Hair follicular keratinocyte (primary cell): ENCODE measurements at places on chromosomes 4 and X. TPM values are rescaled to one million over a fixed set of nuclear protein-coding genes. Genes with fewer than 3 reads are reported as not detected.

Gene DGKK
- total RNA-seq: not detected in 2 replicates

Gene CFP
- total RNA-seq: not detected in 2 replicates

Gene DKK2
- not detected in 2 replicates for total RNA-seq

Gene CRLF2
- total RNA-seq: not detected in 2 replicates

Gene ZMAT1
- not detected in 2 replicates for total RNA-seq

Gene HSFX4
- not detected in 2 replicates for total RNA-seq

Gene STBD1
- total RNA-seq: 2.0 and 3.4 TPM in 2 replicates

Gene LUZP4
- not detected in 2 replicates for total RNA-seq

Gene LAMP2
- total RNA-seq: 84.4 and 132 TPM in 2 replicates

Gene GUCY1B1
- 0.23 and 0.84 TPM in 2 replicates for total RNA-seq

Gene ADH1B
- total RNA-seq: not detected in 2 replicates

Gene RENBP
- not detected in 2 replicates for total RNA-seq

Gene ZNF157
- 0.19 TPM in 1 of 2 replicates, not detected in the other for total RNA-seq

Gene VSIG4
- not detected in 2 replicates for total RNA-seq

Gene GUCY1A1
- 0.08 and 0.42 TPM in 2 replicates for total RNA-seq

Gene CXCL13
- total RNA-seq: not detected in 2 replicates

Gene ADH7
- 0.08 TPM in 1 of 2 replicates, not detected in the other for total RNA-seq
